Keratinocyte (primary cell): ENCODE measurements at places on chromosomes 2 and 18.

DNA sequence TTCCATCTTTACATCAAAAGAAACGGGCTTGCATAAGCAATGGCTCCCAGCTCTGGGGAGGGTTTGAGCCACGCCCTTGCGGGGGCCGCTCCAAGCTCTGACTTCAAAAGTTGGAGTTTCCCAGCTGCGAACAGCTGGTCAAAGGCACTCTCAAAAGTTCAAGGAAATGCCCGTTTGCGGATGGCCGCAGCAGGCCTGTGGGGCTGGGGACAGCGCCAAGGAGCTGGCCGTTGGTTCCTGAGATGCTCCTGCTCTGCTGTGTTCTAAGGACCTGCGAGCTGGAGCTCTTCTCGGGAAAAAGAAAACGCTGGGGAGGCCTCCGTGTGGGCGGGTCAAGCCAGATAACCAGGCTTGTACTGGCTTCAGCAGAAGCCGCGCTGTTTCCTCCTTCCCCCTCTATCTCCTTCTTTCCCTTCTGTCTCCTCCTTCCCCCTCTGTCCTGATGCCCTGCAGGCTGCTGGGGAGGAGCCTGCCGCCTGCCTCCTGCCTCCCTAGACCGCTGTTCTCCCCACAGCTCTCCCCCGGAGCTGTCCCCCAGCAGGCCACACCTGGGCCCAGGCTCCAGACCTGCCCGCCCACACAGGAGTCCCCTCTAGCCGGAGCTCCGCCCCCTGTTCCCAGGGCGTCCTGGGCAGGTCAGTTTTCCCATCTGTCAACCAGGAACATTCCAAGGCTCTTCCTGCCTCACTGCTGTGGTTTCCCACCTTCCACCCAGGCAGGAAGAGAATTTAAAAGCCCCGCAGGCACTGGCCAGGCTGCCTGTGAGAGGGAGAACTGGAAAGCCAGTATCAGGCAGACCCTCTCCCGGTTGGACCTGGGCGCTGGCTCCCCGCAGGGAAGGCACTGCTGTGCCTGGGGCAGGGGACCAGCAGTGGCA is 14.1 kb downstream of the KLF11 start:
- DNase-seq: peak; percentile 84

DNA sequence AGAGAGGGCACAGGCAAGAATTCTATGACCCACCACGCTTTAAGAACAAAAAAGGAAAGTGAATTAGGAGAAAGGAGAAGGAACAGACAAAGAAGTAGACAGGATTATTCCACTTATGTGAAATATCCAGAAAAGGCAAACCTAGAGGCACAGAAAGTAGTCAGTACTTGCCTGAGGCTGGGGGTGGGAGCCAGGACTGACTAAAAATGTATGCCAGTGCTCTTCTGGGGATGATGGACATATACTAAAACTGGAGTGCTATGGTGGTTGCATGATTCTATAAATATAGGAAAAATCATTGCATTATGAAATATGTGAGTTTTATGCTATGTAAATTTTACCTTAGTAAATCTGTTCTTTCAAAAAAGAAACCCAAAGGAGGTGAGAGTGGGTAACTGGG is 73.9 kb upstream of the TTN start:
- DNase-seq: no peak

- no peak for DNase-seq
Measured at GRCh38 chr2:187266645-187267044, 181.4 kb downstream of the CALCRL start.

DNA sequence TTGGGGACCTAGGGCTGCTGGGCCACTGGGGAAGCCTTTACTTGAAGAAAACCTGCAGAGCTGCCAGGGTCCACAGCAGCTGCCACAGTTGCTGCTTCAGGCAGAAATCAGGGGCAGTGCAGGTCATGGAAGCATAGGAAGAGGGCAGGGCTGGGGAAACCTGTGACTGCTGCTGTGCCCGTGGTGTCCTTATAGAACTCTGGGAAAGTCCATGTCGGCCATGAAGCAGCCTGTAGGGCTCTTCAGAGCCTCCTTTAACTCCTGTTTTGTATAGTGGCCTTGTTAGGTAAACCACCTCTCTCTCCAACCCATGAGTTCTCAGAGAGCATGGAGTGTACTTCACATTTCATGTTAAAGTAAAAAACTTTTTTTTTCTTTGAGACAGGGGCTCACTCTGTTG is 62.1 kb downstream of the SMAD4 start:
- DNase-seq: no peak

DNA sequence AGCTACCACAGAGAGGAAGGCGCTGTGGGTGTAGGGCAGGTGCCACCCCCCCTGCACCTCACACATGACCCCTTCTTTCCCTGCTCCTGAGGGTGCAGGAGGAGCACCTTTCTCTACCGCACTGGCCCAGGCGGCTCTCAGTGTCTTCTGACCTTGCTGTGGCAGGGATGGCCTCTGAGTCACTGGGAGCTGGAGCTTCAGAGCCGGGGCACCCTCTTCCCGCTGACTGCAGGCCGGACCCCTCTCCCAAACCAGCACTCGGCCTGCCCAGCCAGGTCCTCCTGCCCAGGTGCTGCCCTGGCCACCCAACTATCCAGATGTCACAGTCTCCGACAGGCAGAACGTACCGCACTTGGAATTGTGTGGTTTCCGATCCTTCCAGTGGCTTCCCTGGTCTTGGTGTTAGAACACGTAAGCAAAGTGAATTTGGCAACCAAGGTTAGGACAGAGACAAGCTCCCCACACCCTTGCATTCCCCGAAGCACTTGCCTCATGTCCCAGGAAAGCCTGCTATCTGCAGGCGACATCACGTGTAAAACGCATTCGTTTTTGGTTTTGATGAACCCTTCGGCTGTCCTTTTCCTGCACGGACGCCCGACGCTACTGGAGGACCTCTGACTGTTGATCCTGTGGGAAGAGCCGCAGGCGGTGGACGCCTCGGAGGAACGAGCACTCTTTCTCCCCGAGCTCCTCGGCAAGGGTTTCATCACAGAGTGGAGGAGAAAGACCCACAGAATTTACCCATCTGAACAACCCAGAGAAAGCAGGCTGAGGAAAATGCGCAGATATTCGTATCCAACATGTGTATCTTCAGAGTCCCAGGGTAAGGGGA is 24.7 kb upstream of the KCNG2 start:
- DNase-seq: no peak
